ENCODE measurements at places on chromosomes 4 and X.

DNA sequence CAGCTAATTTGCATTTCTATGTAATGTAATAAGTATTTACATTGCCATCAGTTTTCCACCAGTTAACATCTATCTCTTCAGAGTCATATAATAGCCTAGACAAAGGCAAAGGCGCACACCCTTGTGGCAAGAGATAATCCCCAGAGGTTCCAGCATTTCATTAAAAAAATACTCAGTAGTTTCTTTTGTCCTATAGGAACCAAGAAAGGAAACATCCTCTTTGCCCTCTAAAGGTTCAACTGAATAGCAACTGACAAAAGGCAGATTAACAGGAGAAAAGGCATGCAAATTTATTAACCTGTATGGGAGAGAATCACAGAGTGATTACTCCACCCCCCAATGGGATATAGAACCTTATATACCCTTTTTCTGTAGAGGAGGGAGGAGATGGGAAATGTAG lies 48.4 kb downstream of the MAGEB17 start:
- no peak for DNase-seq

GRCh38 chr4:26145212-26145611 lies 175.6 kb upstream of the RBPJ start:
- DNase-seq: no peak

- DNase-seq: no peak
Observed at GRCh38 chr4:139419388-139419914, 34.5 kb upstream of the RAB33B start.

GRCh38 chrX:130106071-130106470 lies 4.2 kb downstream of the ELF4 start:
- DNase-seq: no peak

DNA sequence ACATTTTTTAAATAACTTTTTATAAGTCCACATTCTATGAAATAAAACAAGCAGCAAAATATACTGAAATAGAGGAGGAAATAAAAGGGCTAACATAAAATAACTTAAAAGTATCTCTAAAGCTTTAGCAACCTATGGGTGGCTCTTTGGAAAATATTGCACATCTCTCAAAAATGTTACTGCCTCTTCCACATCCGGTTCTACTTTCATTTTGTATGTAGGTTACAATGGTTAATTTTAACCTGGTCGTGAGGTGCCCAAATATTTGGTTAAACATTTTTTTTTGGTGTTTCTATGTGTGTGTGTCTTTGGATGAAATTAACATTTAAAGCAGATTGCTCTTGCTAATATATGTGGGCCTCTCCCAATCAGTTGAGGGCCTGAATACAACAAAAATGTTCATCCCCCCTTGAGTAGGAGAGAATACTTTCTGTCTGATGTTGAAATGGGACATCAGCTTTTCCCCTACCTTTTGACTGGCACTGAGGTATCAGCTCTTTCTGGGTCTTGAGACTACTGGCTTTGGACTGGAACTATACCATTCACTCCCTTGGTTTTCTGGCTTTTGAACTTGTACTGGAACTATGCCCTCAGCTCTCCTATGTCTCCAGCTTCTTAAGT lies 353.0 kb downstream of the ADAM29 start:
- DNase-seq: no peak

DNA sequence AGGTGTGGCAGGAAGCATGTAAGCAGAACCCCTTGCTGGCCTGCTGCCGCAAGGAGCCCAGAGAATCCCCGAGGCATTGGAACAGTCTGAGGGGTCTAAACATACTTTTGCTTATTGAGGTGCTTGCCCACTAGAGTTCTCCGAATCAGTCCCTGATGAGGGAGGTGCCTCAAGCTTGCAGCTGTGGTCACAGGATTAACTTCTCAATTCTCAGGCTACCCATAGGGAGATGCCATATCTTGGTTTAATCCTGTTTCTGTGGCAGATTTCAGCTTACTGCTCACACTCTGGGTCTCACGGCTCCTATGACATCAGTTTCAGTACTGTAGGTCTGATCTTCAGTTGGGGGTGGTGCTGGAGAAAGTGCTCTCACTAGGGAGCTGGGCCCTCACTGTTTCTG lies 39.9 kb downstream of the CCNG2 start:
- no peak for DNase-seq

- no peak for DNase-seq
Observed at GRCh38 chrX:13693341-13693961, 4.5 kb downstream of the RAB9A start.

- no peak for DNase-seq
Observed at GRCh38 chr4:155706147-155706546, 39.5 kb downstream of the GUCY1A1 start.

DNA sequence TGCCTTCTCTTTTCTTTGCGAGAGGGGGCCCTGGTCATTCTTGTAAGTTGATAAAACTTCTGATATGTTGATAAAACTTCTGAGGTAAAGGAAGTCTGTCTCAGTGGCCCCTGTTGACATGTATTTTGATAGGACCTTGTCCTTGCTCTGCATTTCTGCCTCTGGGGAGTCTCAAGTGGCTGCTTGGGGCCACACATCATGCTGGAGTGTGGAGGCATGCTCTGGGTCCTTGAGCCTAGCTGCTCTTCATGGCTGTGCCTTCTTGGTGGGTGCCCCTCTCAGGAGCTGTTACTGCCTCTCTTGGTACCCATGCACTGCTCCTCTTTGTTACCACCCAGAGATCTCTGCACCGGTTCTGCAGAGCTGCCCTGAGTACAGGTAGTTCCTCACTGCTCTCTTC lies 14.2 kb downstream of the NSD2 start:
- DNase-seq: no peak

DNA sequence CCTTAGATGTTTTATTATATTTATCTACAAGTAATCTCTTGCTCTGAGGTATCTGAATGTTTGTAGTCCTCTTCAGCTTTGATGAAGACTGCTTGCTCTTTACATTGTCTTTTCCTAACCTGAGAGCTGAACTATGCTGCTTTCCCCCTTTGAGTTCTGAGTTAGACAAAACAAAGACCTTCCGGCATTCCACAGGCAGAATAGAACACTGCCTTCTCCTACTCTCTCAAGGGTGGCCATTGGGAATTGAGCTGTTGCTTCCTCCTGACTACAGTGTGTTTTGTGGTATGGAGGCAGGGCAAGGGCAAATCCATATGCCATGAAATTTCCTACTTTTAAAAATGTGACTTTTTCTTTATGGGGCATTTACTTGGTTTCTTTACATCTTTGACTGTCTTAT lies 841.0 kb downstream of the FAM133A start:
- no peak for DNase-seq

GRCh38 chr4:44806071-44806470 lies 79.7 kb upstream of the GNPDA2 start:
- no peak for DNase-seq

DNA sequence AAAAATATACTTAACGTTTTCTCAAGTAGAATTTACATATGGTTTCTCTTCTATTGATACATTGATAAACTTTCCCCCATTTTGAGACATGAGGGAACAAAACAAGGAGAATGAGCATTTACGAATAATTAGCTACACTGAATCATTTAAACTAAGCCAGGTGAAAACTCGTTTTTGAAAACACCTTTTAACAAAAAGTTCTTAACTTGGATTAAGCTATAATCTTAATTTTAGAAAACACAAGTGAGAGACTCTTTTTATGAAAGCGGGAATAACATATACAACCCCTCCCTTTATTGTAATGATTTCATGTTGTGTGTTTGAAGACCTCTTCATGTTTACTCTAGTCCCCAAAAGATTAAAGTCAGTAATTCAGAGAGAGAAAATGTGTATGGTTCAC lies 20.1 kb downstream of the PDLIM3 start:
- no peak for DNase-seq

DNA sequence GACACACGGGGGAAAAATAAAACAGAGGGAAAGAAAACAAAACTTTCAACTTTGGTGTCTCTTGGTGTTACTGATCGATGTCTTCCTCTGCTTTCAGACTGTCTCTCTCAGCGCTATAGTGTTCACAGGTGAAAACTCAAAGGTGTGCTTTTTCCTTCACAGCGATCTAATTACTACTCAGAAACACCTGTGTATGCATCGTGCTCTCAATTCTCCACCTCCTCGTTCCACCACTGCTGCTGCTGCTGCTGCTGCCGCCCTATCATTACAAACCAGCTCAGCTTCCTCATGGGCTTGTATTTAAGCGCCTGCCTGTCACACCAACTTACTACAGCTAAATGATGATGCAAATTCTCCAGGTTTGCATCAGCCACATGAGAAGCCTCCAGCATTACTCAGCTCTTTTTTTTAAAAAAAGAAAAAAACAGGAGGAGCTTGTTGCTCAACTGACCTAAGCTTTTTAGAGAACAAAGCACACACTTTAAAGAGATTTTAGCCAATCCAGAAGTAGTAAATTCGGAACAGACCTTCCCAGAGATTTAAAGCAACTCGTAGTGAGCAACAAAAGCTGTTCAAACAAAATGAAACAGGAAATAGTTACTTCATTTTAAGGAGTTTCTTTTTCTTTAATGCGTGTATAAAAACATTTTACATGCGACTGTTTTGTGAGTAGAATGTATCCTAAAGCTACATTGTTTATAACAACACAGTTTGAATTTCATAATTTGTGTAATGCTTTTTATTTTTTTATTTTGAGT lies at the start of gene SLC7A11:
Gene SLC7A11 (minus strand): TSS at position 274 of the 758 bp plus-strand sequence. CDS start 280 bp downstream, outside the sequence.
- no peak for DNase-seq

- DNase-seq: no peak
Observed at GRCh38 chr4:67714248-67714583, 13.3 kb upstream of the UBA6 start.

GRCh38 chr4:48122756-48123155 lies 11.3 kb downstream of the TXK start:
- no peak for DNase-seq

DNA sequence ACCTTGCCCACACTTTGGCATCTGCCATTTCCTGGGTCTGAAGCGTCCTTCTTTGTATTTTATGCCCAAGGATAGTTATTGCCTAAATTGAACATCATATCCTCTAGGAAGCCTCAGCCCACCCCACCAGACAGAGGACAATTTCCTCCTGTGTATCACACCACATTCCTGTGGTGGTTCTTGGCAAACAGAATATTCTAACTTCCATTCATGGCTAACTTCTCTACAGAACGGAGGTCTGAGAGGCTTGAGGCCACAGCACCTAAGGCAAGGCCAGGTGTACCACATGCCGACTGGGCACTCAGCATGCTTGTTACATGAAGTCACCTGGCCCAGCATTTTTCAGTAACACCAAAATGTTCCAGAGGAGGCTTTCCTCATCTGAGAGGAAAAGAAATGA lies 42.4 kb downstream of the CD99L2 start:
- DNase-seq: no peak

DNA sequence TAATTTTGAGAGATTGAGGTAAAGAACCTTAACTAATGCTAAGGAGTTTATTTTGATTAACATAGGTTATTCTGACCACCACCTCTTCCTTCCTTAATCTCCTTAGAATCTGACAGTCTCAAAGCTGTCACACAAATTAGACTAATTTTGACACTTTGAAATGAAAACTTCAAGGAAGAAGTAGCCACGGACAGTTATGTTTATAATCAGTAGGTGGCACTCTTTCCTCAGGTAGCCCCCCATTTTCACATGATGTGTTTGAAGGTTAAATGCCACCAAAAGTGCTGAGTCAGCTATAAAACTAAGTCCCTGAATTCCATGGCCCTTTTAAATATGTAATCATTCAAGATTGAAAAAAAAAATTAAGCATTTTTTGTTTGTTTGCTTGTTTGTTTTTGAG lies 22.4 kb downstream of the TMEM33 start:
- DNase-seq: no peak

DNA sequence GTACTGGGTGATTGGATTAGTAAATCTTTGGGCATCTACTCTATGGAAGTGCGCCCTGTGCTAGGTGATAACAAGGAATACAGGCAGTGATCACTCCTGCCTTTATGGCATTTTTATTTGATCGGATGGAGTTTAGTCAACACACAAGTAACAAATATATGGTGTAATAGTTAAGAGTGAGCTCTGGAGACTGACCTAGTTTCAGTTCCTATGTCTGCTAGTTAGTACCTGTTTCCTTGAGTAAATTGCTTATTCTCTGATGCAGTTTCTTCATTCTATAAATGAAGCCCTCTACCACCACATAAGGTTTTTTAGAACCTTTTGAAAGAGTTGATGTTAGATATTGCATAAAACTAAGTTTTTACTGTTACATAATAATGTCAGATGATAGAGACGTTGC lies 134.6 kb downstream of the KDM6A start:
- no peak for DNase-seq

- no peak for DNase-seq
Observed at GRCh38 chr4:66572949-66573348, 902.7 kb upstream of the EPHA5 start.

DNA sequence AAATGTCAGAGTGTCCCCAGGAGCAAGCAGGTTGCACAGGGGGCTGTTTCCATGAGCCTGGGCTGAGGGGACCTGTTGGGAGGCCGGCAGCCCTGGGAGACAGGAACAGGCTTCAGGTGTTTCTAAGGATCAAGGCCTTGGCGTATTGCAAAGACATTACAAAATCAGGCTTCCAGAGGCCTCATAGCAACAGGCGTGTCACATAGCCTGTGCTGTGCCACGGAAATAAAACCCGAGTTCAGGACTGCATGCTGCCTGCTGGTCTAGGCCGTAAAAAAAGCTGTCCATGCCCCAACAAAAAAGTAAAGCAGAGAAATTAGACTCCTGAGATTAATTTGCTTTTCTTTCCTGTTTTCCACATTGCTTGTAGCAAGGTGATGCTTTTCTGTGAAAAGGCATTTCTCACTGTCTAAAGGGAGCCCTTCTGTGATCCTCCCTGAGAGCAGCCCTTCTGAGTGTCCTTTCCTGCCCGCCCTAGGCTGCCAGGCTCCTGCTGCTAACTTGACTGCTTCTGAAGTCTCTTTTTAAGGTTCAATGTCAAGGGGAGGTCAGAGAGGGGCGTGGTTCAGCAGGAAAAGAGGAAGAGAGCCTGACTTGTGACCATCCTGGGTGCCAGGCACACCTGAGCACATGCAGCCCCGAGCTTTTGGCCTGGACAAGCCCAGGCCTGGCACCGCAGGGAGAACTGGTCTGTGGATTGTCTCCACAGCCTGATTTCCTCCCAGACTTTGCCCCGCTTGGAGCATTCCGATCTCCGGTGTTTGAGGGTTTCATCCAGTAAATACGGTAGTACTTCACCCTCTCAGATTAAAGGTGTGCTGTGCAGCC lies 21.3 kb downstream of the SHROOM2 start:
- no peak for DNase-seq

GRCh38 chr4:168847771-168848502 lies 162.1 kb downstream of the CBR4 start:
- DNase-seq: no peak

DNA sequence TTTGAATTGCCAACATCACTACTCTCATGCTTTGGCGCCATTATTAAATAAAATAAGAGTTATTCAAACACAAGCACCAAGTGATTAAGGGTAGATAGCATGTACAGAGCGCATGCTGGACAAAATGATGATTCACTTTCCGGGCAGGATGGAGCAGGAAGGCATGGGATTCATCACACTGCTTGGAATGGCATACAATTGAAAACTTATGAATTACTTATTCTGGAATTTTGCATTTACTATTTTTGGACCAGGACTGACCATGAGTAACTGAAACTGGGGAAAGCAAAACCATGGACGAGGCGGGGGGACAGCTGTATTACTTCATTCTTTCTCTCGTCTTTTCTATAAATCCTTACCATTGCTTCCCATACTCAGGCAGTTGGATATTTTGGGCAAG lies 28.5 kb upstream of the FGF5 start:
- no peak for DNase-seq

- no peak for DNase-seq
Observed at GRCh38 chr4:81221303-81222081, 6.5 kb upstream of the PRKG2 start.

Measured in D721Med (cell line).